ENCODE measurements at places on chromosomes 6 and 20.

- DNase-seq: no peak
These were observed 25.9 kb downstream of the NUDT3 start for GRCh38 chr6:34366639-34366921.

- DNase-seq: no peak
These were observed 102.6 kb upstream of the TNFAIP3 start for GRCh38 chr6:137764464-137764863.

GRCh38 chr6:97449444-97449966 is 166.5 kb upstream of the MMS22L start:
- DNase-seq: no peak

DNA sequence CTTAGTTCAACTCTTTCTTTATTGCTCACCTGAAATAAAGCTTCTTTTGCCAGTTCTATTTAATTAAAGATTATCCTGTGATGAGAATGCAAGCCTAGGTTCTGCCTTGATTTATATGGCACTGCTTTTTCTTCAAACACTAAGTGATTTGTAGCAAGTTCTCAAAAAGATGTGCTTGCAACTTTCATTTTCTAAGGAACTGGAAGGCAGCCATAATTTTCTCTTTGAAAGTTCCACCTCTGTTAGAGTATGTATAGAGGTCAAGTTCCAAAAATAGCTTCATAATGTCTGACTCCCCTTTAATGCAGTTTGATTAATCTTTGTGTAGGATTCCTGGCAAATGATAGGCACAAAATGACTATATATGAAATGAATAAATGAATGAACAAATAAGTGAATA is 528.3 kb upstream of the FLRT3 start:
- no peak for DNase-seq

DNA sequence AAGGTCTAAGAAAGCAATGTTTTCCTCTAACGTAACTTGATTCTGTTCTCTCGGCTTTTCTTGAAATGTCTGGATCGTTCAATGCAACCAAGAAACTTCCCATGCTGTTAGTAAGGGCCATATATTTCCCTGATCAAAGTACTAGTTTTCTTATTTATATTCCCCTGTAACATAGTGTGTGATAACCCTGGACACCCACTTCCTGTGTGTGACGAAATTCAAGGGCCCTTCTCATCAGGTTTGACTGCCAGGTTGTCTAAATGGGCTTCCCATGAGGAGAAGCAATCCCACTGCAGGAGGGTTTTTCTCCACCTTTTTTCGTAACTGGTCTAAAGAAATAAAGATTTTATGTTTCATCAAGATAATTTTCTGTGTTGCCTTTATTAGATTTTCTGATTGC is 102.6 kb upstream of the RPS6KA2 start:
- DNase-seq: no peak

DNA sequence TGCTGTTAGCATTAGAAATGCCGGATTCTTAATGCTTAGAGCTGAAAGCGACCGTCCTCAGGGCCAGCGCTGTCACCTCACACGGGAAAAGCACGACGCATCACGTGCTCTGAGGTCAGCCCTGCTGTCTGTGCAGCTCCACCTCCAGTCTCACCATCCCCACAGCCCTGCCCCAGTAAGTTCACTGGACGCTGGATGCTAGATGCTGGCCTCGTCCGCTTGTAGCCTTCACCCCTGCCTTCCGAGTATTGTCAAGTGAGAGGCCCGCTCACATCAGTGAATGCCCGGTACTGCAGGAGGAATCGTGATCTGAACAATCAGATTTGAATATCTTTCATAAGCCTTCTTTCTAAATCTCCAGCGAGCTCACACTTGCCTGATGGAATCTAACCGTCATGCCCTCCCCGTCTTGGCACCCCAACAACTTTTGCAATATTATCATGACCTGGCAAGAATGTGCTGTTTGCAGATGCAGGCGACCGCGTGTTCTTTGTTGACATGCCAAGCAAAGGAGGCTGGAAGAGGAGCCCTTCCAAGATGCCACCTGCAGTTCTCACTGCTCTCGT is 64.9 kb downstream of the DLL1 start:
- DNase-seq: no peak

DNA sequence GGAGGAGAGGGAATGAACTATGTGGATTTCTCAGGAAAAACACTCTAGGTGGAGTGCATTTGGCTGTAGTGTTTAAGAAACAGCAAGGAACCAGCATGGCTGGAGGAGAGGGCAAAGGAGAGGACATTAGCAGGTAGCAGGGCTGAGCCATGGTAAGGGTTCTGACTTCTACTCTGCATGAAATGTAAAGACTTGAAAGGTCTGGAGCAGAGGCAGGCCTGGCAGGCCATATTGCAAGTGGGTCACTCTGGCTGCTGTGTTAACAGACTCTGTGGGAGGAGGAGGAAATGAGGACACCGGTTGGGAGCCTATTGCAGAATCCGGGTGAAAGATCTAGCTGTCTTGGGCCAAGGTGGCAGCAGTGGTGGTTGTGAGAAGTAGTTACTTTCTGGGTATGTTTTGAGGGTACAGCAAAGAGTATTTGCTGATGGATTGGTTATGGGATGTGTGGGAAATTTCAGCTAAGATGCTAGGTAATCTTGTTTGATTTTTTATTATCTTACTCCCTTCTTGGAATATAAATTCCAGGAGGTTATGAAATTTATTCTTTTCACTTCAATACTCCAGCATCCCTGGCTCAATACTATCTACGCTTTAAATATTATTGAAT is 115.9 kb upstream of the BCLAF1 start:
- DNase-seq: no peak

DNA sequence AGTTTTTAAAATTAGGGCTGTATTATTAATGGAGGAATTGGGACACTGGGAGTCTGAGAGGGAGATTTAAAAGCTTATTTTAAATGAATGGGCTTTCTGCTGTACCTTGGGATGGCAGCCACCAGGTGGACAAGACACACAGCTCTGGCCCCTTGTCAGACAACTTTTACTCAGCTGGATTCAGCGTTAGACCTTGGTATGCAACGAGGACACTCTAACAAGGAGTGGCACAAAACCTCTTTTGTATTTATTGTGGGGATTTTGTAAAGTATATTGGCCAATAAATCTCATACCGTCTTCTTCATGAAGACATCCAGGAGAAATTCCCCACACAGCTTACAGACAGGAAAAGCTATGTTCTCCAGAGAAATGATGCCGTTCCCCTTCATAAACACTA is 105.7 kb downstream of the LCA5 start:
- DNase-seq: no peak

- no peak for DNase-seq
These were observed 10.4 kb upstream of the TRAF3IP2 start for GRCh38 chr6:111615916-111616612.

DNA sequence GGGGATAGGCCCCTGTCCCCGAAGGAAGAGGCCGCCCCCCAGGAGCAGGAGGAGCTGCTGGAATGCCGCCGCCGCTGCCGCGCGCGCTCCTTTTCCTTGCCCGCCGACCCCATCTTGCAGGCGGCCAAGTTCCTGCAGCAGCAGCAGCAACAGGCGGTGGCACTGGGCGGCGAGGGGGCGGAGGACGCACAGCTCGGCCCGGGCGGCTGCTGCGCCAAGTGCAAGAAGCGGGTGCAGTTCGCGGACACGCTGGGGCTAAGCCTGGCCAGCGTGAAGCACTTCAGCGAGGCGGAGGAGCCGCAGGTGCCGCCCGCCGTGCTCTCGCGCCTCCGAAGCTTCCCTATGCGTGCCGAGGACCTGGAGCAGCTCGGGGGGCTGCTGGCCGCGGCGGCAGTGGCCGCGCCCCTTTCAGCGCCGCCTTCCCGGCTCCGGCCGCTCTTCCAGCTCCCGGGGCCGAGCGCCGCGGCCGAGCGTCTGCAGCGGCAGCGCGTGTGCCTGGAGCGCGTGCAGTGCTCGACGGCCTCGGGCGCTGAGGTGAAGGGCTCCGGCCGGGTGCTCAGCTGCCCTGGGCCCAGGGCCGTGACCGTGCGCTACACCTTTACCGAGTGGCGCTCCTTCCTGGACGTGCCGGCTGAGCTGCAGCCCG is 630 bp downstream of the PPP1R3G start:
- no peak for DNase-seq

DNA sequence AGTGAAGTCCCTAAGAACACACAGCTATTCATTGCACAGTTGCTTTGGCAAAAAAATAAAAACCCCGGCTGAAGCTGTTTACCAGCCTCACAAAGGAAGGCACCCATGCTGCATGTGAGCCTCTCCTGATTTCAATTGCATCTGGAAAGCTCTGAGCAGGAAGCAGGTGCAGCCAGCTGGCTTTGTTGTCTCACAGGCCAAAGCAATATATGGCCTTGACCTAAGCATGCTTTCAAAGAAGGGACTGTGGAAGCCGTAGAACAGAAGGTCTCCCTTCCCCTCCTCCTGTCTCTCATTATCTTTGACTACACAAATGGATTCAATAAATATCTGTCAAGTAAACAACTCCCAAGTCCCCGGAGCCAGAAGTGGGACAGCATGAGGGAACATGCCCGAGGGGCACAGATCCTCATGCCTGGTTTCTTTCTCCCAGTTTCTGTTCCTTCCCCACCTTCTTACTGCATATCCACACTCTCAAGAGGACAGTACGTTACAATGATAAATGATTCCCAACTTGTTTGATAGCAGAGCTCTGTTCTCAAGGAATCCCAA is 57.2 kb upstream of the PCSK2 start:
- DNase-seq: no peak

DNA sequence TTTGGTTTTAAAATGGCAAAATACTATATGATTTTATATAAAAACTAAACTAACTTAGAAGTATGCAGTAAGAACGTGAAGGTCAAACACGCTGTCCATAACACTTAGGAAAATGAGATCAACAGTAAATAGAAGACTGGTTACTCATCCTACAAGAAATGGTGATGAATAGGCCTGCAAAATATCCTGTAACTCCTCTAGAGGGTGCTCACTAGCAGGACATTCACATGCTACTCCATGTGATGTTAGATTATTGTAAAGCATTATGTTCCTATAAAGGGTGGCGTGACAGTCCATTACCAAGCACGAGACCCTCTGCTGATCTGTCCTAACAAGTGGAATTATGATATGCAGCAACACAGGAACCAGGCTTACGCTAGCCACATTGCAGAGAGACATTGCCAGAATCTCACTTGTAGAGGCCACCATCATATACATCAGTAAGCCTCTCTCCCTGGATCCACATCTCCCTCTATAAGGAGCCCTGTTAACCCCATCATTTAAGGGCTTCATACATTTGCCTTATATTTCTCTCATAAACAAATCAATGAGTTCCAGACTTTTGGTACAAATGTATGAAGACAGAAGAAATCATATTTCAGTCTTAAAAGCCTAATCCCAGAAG is 18.0 kb upstream of the DEFB129 start:
- DNase-seq: no peak

- no peak for DNase-seq
These were observed 50.6 kb upstream of the SLC2A12 start for GRCh38 chr6:134103006-134103405.

- no peak for DNase-seq
These were observed 93.8 kb downstream of the RIN2 start for GRCh38 chr20:19851861-19852260.

- DNase-seq: no peak
These were observed 2.7 kb downstream of the HIVEP1 start for GRCh38 chr6:12014873-12015149.

GRCh38 chr6:88290411-88290810 is 124.3 kb upstream of the CNR1 start:
- no peak for DNase-seq

DNA sequence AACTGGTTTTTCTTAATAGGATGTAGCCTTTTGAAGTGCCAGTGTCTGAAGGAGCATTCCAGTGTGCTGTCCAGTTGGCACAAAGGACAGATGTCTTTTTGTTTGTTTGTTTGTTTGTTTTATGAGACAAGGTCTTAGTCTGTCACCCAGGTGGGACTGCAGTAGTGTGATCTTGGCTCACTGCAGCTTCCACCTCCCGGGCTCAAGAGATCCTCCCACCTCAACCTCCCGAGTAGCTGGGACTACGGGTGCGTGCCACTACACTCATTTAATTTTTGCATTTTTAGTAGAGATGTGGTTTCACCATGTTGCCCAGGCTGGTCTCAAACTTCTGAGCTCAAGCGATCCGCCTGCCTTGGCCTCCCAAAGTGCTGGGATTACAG is 27.7 kb downstream of the CDS2 start:
- DNase-seq: no peak

- no peak for DNase-seq
These were observed 70.6 kb downstream of the HDDC2 start for GRCh38 chr6:125231133-125231532.

- no peak for DNase-seq
These were observed 336.0 kb downstream of the DHX35 start for GRCh38 chr20:39298121-39298520.

DNA sequence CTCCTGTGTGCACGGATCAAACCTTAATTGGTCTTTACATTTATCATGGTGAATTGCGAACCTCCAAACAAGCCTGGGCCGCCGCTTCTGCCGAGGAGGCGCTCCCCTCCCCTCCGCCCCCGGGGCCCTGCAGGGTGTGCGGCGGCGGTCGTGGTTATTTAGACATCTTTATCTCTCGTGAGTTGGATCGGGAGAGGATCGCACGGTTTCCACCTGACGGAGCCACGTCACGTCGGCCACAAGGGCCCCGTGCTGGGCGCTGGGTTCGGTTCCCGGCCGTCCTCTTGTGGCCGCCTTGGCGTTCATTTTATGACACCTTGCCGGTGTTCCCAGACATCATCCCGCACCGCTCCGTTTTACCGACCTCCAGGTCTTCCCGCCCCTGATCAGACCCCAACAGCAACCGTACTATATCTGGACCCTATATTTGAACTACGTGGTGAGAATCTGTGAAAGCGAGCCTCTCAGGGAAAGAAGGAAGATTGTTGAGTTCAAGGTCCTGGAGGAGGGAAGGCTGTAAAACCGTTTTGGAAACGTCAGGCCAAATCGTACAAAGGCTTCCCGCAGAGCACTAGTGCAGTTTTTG is 1.3 kb upstream of the CNR1 start:
- no peak for DNase-seq
